GOT3 (cell line): ENCODE measurements at places on chromosomes 5 and 9.

- no peak for DNase-seq
Observed at GRCh38 chr9:16681652-16681987, 188.8 kb downstream of the BNC2 start.

- DNase-seq: no peak
Observed at GRCh38 chr9:93183663-93184431, at the start of gene WNK2. Gene WNK2 (plus strand): TSS chr9:93184139. CDS start chr9:93184930, 791 bp downstream.

DNA sequence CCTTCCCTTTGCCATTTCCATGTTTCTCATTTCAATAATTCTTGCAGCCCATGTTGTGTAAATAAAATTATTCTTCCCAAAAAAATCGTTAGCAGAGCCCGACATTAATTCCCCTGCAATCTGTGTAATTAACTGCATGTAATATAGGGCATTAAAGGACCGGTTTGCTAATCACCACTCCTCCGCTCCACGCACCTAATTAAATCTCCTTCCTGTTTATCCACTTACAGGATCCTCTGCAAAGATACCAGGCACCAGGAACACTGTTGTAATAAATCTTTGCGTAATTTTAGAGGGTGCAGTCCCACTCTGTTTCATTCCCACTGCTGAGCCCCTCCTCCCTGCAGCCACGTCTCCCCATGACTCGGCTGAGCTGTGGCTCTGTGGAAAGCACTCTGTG is 105.0 kb upstream of the PPP1R26 start:
- no peak for DNase-seq

DNA sequence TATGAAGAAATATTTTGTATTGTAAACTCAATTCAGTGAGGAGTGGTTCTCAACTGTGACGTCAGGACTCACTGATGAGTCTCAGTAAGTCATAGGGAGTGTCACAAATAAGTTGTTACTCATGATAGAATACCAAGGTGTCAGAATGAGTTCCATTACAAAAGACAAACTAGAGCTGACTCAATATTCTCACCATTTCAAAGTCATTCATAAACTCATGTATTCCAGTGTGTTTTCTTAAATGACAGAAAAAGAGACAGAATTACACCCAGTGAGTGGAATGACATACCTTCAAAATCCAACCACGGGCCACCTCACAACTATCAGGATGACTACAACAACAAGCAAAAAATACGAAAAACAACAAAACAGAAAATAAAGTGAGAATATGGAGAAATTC is 321.5 kb downstream of the ENC1 start:
- DNase-seq: no peak

GRCh38 chr5:146340260-146341081 is 1.8 kb downstream of the POU4F3 start:
- DNase-seq: peak; percentile 34

- DNase-seq: no peak
Observed at GRCh38 chr9:114050646-114051045, 27.5 kb downstream of the AMBP start.

- no peak for DNase-seq
Observed at GRCh38 chr5:59143926-59144333, 561.1 kb downstream of the RAB3C start.

DNA sequence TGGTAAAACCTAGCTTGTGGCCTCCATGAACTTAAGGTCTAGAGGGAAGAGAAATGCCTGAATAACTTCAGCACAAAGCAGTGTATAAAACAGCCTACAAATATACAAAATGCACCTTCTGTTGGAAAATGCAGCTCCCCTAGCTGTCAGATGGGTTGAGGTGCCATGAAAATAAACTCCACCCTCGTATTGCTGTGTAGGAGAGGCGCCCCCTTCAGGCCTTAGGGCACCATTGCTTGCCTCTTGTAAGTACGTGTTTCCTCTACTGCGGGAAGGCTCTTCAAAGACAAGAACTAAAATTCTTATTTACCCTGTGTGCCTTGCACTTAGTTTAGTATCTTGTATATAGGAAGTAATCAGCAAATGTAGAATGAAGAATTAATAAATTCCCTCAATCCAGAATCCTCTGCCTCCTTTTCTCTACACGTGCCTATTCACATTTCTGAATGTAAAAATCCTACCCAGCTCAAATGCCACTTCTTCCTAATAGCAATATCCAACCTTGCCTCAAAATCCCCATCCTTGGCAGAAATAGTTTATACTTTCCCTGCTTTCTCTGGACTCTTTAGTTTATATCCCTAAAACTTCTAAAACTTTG is 393.7 kb upstream of the PDE4D start:
- DNase-seq: no peak

DNA sequence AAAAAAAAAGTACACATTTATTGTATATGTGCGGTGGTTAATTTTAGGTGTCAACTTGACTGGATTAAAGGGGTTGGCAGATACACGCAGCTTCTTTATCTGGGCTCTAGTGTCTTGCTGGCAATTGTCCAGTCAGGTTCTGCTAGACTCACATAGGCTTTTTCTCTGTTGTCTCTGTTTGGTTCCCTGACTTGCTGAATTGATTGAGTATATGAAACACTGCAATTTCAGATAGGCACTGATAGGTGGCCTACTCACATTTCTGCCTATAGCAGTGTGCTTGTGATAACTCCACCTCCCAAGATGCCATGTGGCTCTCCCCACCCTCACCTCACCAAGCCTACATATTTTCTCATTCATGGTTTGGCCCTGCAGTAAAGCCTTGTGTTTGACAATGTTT is 52.5 kb downstream of the AOPEP start:
- no peak for DNase-seq

- no peak for DNase-seq
Observed at GRCh38 chr5:145244788-145245187, 590.4 kb downstream of the PRELID2 start.

DNA sequence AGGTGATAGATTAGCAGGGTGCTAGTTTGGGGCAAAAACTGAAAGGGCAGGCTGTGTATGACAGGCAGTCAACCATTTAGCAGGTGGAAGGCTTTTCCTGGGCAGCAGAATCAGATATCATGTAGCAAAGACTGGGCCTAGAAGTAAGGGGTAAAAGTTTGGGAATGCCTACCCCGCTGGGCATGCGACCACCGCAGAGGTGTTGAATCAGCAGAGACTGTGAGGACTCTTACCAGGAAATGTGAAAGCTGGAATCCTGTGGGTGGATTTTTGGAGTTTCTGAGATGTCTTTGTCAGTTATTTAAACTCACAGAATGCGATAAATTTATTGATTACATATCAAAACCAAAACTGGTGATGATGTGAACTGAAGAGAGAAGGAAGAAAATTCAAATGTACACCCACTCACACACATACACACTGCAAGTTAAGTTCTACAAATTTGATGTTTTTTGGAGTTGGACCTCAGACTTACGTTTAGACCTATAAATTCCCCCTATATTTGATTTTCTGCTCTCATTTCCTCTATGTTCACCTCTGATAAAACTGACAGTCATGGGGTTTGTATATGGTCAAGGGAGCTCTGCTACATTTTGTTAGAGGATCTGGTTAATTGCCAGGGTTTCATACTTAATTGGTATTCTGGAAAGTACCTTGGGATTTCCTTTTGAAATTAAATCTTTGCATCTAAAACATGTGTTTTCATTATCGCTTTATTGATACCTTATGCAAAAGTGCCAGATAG is 333.6 kb downstream of the CSNK1G3 start:
- DNase-seq: no peak

GRCh38 chr5:123617561-123617960 is 105.6 kb downstream of the CSNK1G3 start:
- no peak for DNase-seq

DNA sequence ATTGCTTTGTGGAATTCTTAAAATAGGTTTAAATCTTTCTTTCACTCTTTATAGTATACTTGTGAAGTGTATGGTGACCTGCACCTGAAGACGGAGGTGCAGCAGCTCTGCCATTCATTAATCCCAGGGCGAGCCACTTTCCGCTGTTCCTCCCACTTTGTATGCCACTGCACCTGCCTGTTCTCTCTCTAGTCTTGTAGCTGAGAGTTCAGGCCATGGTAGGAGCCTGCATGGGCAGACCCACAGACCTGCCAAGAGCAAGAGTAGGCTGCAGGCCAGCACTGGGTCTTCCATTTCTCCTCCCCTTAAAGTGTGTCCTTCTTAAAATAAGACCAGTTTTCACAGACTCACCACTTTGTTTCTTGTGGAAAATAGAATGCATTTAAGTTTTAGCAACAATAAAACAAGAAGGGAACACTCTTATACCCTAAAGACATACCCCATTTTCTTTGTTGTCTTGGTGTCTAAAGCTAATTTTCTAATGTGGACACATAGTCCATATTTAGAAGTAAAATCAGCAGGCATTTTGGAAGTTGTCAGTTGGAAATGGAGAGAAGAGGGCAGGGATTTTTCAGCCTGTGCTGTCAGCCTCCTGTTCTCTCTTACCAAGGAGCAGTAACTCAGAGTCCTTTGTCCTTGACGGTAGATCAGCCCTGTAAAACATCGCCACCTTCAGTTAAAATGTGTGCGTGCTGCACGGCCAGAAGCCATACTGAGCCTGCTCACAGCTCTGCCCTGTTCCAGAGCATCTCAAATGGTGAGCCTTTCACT is 103.2 kb downstream of the SNCAIP start:
- DNase-seq: no peak

DNA sequence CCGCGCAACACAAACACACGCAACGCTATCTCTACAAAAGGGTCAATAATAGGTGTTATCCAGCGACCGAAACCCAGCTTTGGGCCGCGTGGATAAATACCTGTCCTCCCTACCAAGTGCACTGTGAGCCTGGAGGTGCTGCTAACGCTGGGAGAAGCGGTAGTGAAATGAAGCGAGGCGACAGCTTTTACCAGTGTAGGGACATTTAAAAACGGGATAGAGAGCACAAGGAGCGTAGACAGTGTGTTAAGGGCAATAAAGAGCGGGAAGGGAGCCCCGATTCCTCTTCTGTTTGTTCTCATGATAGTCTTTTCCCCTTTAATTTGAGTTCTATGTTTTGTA is 421 bp upstream of the DEPDC1B start:
- DNase-seq: no peak

DNA sequence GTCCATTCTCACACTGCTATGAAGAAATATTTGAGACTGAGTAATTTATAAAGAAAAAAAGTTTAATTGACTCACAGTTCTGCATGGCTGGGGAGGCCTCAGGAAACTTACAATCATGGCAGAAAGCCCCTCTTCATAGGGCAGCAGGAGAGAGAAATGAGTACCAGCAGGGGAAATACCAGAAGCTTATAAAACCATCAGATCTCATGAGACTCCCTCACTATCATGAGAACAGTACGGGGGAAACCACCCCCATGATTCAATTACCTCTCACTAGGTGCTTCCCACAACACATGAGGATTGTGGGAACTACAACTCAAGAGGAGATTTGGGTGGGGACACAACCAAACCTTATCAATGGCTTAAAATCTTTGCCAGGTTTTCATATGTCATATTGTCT is 20.3 kb upstream of the TENT4A start:
- DNase-seq: no peak

DNA sequence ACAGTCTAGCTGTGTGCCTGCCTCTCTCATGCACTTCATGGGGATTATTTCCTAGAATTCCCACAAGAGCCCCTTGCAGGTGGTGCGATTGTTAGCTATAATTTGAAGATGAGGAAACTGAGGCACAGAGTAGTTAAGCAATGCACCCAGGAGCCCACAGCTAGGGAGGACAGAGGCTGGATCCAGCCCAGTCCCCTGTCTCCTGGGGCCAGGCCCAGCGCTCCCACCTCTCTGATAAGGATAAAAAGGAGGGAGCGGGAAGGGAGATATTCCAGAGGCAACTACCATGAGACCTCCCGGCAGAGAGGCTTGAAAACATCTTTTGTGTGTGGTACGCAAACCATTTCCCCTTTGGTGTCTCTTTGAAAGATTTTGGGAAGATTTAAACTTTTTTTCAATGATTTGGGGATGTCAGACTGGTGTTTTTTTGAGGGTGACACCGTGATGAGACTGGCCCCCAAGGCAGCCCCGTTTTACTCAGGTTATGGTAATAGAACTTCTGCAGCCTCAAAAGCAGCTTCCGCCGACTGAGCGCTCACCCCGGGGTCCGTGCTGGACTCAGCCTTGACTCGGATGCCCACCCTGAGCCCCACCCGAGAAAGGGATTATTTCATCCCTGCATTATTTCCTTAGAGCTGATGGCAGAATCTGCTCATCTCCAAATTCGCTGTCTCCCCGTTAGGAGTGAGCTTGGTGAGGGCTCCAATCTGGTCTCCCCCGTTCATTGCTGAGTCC is 144.7 kb upstream of the IER5L start:
- no peak for DNase-seq

DNA sequence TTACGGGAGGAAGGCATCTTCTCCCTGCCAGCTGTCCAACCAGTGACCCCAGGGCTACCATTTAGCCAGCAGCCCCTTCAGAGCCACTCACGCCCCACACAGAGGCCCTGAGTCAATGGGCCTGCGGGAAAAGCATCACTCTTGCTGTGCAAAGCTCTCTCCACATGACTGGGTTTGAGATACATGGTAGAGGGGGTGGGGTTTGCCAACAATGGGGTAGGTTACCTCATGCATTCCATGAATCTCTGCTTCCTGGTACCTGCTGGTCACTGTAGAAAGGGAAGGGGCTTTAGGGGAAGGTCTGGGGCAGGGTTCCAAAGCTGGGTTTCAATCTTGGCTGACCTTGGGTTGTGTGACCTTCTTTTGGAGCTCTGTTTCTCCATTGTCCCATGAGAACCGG is 22.9 kb upstream of the TTLL11 start:
- no peak for DNase-seq

DNA sequence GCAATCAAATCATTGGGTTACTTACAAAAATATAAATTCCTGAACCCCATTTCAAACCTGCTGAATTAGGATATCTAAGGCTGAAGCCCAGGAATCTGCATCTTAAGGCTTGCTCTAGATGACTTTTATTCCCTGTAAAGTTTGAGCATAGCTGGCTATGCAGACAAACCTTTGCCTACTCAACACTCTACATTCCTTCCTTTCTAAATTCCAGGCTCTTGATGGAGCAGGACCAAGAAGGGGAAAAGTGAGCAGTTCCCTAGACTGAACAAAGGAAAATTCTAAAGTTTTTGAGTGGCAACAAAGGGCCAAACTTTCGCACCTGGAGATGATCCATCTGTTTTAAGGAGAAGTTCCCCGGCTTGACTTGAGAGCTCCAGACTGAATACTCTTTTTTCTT is 9.8 kb upstream of the ADRA1B start:
- no peak for DNase-seq

- DNase-seq: no peak
Observed at GRCh38 chr9:69623276-69623675, 48.9 kb downstream of the APBA1 start.

DNA sequence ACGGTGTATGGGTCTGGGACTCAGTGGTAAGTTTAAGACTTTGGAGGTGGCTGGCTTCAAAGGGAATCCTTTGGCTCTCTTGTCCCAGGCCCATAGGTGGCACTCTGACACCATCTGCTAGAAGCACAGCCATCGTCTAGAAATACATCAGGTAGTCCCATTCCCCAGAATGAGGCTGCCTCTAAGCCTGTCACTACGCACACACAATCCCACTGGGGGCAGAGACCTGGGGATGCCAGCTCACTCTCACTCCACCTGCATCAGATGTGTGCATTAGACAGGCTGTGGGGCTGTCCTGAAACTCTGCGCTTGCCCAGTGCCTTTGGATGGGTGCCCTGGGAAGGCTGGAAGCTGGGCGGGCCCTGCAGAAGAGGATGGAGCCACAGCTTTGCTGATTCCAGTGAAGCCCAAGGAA is 127.5 kb upstream of the PANK3 start:
- no peak for DNase-seq
